NCI-H1417 (cell line): ENCODE measurements at places on chromosomes 4 and X.
A peak's percentile ranks its signal among the peaks of the same experiment; 100 is the strongest.

GRCh38 chrX:106670631-106671030 is 55.9 kb upstream of the RNF128 start:
- DNase-seq = no peak

DNA sequence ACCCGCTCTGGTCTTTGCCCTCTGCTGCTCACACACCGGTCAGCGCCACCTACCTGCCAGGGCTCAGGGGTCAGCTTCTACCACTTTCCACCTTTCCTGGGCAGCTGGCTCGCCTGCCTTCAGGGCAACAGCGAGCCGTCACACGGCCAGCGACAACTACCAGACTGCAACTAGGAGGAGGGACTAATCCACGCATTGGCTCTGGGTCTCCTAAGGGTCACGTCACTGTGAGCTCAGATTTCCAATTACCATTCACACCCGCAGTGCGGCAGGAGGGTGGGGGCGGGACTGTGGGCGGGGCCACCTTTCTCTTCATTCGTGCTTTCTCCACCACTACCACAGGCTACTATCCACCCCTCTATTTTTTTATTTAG is at the start of gene BEX5:
Gene BEX5, minus strand, starts transcription at position 172 of the 374 bp plus-strand sequence. CDS start 1,712 bp downstream, outside the sequence.
- DNase-seq = peak; percentile 70

- DNase-seq = no peak
These were observed 900 bp downstream of the TRO start for GRCh38 chrX:54921427-54922021.

DNA sequence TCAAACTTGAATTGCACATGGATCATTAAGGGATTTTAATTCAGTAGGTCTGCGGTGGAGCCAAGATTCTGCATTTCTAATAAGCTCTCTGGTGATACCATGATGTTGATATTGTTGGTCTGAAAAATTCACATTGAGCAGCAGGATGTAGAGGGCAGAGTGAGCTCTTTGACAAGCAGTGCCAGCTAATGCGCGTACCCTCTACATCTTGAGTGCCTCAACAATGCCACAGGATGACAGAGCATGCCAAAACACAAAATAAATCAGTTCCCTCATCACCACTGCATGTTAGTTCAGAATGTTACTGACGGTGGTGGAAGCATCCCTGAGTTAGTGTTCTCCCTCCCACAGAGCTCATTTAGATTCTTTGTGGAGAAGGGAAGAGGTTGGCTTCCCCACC is 23.5 kb downstream of the IL1RAPL1 start:
- no peak for DNase-seq

DNA sequence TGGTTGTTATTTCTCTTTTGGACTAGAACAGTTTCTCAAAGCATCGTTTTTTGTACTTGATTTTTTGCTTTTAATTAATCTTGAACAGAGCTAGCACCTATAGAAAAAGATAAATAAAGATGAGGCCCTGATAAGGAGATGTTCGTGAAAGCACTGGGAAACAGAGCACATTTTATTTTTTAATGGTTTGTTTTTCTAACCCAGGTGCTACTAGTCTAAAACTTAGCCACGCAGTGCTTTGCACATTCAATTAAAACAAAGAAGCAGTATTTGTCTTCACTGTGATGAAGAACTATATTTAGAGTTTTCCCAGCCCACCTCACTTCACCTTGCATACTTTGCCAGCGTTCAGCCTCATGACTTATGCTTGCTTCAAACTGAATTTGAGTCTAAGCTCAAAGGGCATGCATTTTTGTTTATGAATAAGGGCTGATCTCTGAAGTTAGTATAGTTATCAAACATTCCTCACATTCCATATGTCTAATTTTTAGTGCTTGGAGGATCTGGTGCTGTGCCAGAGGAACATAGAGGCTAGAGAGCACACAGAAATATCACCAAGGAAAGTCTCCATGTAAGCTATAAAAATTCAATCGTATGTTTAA is 76.7 kb downstream of the WWC2 start:
- DNase-seq = no peak

DNA sequence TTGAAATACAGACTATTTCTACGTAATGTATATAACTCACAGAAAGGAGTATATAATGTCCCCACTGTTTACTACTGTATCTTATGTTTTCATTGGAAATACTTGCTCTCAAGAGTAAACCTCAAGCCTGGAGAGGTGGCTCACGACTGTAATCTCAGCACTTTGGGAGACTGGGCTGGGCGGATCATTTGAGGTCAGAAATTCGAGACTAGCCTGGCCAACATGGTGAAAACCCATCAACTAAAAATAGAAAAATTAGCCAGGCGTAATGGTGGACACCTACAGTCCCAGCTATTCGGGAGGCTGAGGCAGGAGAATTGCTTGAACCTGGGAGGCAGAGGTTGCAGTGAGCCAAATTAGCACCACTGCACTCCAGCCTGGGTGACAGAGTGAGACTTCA is 92.8 kb downstream of the COL25A1 start:
- no peak for DNase-seq

DNA sequence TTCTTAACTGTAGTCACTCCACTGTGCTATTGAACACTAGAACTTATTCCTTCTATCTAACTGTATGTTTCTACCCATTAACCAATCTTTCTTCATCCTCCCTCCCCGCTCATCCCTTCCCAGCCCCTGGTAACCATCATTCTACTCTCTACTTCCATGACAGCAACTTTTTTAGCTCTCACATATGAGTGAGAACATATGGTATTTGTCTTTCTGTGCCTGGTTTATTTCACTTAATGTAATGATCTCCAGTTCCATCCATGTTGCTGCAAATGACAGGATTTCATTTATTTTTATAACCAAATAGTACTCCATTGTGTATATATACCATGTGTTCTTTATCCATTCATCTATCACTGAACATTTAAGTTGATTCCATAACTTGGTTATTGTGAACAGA is 186.5 kb downstream of the GABRB1 start:
- DNase-seq = no peak

DNA sequence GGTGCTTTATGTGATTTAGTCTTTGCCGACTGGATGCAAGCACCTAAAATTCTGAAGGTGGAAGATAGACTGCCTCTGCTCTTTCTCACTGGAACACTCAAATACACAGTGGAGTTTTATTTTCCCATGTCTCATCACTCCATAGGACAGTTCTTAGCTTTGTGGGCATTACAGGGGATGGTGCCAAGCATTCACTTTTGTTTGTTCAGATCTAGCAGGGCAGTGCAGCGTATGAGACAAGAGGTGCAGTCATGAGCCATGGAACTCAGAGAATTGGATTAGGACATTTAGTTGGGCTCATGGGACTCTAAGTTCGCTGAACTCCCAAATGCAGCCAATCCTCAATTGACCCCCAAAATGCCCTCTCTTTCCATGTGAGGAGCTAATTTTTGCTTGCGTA is 1136.9 kb upstream of the PRKX start:
- no peak for DNase-seq

DNA sequence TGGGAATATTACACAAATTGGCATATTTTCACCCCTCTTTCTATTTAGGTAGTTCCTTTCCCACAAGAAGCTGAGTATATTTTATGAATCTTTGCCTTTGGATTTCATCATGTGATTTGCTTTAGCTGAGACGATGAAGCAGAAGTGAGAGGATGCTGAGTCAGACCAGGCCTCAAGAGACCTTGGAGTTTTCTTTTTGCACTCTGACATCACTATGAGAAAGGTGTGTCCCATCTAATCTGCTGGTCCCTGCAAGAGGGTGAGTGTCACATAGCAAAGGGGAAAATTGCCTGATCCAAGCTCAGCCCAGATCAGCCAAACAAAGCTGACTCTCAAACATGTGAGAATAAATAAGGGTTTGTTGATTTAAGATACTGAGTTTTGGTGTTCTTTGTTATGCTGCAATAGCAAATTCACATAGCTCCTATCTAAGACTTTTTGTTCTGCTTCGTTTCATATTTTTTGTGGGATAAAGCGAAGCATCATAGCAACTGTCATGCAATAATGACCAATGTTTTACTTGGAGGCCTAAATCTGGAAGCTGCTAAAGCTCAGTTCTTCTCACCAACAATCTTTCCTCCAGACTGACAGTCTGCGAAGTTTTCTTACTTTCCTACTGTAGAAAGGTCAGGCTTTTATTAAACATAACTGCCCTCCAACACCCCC is 176.9 kb downstream of the PDHA2 start:
- no peak for DNase-seq

- no peak for DNase-seq
These were observed 213.2 kb upstream of the UGT8 start for GRCh38 chr4:114385195-114385985.

DNA sequence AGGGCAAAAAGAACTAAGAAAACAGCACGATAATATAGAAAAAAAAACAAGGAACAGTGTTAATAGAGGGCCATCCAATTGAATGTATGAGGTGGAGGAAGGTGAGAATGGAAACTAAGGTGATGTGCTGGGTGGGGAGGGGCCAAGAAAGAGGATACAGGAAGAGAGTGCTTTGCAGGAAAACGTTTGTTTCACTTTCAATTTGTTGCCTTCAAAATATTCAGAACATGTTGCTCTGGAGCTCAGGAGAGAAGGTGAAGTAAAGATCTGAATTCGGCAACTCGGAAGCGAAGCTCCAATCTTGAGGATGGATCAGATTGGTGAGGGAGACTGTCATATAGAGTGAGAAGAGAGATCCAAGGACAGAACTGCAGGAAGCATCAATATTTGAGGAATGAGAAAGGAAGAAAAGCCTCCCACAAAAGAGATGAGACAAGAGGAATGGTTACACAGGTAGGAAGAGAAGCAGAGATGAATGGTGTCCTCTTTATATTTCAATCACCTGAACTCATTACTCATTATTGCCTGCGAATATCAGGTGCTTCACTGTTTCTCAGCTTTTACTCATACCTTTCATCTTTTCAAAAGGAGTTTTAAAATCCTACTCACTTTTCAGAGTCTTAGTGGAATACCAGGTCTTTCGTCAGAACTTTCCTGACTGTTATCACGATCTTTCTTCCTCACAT is 14.7 kb upstream of the SEC24D start:
- peak; percentile 34 for DNase-seq

GRCh38 chr4:116374815-116375214 is 710.6 kb downstream of the TRAM1L1 start:
- no peak for DNase-seq

GRCh38 chrX:150692831-150693724 is at the start of gene MTMR1:
Gene MTMR1, plus strand, starts transcription at chrX:150693396. Its CDS starts 135 bp downstream, at chrX:150693531.
- peak; percentile 43 for DNase-seq

- DNase-seq = no peak
These were observed 1688.0 kb downstream of the STIM2 start for GRCh38 chr4:28548594-28548993.

DNA sequence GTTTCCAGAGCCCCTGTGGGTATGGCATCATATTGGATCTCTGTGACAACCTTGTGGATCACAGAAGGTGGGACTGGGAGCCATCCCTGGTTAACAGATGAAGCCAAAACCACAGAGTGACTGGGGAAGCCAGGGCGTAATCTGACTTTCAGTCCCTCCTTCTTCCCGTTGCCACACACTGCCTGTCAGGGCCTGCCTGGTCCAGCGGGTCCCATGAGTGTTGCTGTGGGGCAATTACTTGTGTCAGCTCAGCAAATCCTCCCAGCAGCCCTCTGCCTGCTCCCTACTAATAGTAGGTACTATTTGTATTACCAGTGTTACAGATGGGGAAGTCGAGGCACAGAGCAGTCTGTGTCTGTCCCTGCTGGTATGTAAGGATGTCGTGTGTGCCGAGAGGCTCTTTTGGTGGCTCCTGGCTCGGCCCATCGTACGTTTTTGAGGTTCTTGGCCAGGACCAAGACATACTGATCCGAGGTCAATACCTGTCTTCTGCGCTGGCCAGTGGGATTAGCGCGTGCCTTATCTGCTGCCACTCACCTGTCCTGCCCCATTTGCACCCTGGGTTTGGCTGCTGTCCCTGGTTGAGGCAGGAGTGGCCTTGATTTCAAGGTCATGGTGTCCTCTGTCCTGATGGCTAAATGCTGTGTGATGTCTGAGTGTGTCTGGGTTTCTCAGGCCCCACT is 5.7 kb downstream of the NSG1 start:
- no peak for DNase-seq

- DNase-seq = no peak
These were observed 76.2 kb downstream of the CLDN34 start for GRCh38 chrX:10043386-10043785.

- peak; percentile 47 for DNase-seq
These were observed 130.4 kb upstream of the RADX start for GRCh38 chrX:106481341-106481740.

- no peak for DNase-seq
These were observed 34.7 kb downstream of the CCKAR start for GRCh38 chr4:26455571-26455970.

DNA sequence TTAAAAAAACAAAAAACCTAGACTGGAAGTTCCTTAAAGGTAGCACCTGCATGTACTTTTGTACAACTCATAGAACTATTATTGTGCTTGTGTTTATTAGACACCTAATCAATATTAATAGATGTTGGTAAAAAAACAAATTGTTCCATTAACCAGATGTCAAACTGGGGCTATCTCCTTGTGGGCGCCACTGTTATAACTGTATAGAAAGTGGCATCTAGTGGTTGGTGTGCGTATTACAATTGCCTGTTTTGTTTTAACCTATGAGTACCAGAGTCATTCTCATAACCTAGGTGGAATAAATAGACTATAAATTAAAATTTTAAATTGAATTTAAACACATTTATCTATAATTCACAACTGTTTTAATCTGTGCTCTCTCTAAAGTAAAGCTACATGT is 97.4 kb downstream of the COL4A5 start:
- DNase-seq = peak; percentile 23

DNA sequence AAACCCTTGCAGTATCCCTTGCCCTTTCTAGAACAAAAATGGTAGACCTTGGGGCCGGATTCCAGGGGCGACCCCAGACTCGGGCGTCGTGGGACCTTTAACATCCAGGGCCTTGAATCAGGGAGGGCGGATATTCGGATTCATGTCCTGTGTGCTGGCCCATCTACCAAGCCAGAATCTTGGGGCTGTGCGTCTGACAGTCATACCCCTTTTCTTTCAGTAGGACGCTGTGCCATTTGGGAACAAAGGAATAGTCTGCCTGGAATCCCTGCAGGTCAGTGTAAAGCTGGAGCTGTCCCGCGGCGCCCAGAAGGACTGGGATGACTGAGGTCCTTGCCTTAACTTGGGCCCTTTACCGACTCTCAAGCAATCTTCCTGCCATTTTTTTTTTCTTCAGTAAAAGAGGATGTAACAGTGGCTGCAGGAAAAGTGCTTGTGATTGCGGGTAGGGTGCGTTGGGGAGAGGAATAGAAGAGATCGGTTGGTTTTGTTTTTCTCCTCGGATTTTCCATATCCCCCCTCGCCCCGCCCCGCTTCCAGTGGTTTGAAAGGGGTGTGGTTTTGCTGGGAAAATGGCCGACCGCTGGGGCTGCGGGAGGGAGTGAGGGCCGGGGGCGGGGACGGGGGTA is 518 bp downstream of the ARMCX1 start:
- DNase-seq = no peak

GRCh38 chrX:39854772-39855747 is 242.7 kb downstream of the BCOR start:
- peak; percentile 53 for DNase-seq

GRCh38 chr4:108181704-108182103 is 13.0 kb upstream of the LEF1 start:
- DNase-seq = peak; percentile 22

DNA sequence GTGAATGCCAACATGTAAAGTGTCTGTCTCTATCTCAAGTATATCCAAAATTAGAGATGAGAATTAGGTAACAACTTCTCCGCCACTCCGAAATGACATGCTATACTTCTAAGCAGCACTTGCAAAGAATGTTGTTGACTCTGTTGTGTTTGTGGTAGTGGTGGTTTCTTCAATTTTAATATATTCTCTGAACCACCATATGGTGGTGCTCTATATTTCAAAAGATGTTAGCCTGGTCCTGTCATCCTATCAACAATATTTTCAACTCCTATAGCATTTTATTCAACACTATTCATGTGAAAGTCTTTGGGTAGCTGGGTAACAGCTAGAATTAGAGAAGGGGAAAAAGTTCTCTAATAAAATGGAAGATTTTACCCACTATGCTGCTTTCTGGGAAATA is 1622.8 kb upstream of the IGFBP7 start:
- no peak for DNase-seq
